Renal cortical epithelial cell (primary cell): ENCODE measurements at places on chromosomes 3 and 15. TPM values are rescaled to one million over a fixed set of nuclear protein-coding genes. Genes with fewer than 3 reads are reported as not detected.
A peak's percentile ranks its signal among the peaks of the same experiment; 100 is the strongest.

DNA sequence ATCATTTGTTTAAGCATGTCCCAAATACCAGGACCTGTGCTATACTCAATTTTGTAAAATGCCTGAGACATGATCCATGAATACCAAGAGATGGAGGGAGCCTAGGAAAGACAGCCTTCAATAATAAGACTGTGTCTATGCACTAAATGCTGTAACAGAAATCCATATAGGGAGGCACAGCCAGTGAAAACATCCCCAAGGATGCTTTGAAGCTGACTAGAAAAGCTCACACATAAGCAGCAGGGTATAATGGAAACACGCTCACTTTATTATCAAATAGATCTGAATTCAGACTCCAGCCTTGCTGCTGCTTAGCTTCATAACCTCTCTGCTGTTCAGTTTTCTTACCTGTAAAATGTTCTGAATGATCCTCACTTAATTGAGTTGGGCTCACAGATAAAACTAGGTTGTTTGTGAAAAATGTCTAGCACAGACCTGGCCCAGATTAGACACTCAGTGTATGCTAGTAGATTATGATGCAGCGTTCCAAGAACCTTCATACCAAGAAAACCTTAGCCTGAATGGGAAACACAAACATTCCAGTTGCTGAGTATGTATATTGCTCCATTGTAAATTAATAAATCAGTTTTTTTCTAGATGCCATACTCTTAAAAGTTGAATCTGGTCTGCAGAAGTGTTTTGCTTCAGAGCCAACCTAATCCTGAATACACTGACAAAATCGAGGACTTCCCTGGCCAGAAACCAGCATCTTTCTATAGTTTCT, 3.8 kb upstream of the LARP6 start:
- no peak for DNase-seq

- peak; percentile 13 for DNase-seq
These were observed 1.6 kb upstream of the KY start for GRCh38 chr3:134652409-134652831.

- no peak for DNase-seq
These were observed 106.7 kb downstream of the C3orf70 start for GRCh38 chr3:185046164-185046515.

DNA sequence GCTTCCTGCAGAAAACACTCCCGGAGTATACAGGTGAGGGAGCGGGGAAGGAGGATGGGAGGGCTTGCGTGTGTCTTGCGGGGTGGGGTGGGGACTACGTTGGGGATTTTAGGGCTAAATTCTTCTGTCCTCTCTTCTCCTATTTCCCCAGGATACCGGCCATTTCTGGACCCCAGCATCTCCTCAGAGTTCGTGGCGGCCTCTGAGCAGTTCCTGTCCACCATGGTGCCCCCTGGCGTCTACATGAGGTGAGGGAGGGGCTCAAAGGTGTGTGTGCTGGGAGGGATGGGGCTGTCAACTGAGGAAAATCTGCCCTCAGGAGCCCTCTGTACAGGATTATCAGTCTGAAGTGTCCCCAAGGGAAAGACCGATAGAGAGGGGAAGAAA, 6.6 kb downstream of the DUOX1 start:
- DNase-seq: no peak

DNA sequence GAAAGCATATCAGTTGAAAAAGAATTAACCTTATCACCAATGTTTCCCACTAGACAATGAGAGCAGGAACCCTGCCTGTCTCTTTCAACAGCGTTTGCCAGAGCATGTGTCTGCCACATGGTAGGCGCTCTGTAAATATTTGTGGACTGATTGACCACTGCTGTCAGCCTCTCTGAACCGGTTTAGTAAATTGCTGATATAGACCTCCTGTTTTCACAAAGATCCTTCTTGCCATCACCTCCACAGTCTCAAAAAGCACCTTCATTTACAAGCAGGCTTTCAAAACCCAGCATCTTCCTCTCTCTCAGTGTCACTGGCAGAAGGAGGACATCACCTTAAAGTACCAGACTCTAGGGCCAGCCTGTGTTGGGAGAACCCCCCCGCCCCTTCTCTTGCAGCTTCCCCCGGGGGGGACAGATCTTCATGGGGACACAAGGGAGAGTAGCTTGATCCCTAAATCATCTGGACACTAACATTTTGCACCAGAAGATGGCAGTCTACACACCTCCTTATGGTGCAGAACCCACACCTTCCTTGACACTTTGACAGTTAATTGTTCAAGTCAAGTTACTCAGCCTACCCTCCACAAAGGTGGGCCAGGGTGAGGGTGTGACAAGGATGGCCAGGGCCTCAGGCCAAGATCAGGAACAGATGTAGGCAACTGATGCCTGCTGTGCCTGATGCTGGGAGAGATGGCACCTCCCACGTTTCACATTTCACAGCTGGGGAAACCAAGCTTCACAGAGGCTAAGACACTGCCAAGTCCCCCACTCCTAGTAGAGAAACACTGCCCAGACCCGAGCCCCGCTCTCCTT, 37.8 kb upstream of the USP3 start:
- peak; percentile 75 for DNase-seq

- no peak for DNase-seq
These were observed 265.4 kb upstream of the KCNMB2 start for GRCh38 chr3:178270838-178271237.

DNA sequence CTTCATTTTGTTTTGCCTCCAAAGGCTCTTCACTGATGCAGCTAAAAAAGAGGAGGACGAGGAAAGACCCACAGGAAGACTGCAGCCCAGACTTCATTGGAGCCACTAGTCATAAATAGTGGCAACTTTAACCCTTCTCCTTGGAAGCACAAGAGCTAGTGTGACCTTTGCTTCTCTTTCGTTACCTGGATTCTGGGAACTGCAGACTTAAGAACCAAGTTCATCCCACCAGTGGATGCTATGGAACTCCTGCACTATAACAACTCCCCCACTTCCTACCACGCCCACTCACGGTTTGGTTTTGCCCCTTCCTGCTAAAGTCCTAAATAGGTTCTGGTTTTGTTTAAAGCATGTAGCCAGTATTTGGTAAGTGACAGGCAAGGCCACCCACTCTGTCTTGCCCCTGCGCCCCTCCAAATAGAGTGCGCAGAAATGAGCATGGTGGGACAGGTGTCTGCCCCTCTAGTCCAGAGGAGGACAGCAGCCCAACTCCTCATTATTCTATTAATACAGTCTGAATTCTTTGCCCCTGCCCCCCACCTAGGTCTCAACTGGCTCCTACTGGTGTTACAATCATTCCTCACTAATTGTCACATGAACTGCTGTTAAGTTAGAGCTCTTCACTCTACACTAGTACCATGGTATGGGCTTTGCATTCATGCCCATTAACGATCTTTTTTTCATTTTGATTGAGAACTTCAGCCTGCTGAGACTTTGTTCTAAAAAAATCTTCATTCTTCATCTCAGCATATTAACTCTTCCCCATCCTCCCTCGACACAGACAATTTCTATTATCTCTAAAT, 504.6 kb downstream of the FOXP1 start:
- DNase-seq: no peak

GRCh38 chr3:37227870-37228549, 53.6 kb upstream of the LRRFIP2 start:
- DNase-seq: no peak

DNA sequence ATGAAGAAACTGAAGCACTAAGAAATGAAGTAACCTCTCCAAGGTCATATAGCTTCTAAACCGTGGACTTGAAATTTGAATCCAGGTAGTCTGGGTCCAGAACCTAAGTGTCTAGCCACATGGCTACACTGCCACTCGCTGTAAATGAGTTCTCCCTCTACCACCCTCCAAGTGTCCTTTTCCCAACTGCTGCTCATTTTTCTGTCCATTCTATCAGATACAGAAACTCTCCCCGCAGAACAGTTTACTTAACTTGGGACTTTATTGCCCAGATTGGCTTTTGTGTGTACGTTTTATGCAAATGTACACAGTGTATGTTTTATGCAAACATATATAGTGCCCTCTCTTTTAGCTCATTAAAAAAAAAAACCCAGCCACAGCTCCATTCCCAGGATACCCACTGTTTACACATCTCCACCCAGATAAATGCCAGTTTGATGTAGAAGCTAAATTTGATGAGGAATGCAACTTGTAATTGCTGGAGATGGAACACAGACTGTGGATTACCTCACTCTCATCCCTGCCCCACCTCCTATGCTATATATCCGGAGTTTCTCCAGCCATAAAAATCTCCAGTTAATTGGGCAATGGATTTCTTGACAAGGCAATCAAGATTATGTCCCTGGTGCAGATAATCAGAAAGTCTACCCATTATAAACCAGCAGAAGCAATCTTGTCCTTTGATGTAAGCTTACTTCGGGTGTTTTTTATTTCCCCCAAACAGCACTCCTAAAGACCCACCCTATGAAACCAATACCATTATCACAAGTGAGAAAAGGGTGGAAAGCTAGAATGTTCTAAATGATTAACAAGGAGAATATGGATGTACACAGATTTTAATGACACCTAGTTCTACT, 42.0 kb downstream of the THBS1 start:
- DNase-seq: no peak

DNA sequence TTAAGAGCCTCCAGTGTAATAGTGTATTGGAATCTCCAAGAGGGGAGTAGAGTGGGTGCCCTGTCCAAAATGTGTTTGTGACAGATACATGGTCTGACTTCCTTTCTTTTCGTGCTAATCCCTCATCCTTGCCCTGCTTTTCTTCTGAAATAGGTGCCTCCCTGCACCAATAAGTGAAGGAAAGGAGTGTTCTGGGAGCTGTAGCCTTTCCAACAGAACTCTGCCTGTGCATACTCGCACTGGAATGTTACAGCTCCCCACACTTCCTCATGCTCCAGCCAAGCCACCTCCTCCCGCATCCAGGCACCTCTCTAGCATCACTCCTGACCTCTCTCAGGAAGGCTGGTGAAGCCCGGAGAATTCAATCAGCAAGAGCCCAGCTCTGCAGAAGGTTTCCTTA, 478.0 kb downstream of the GABRG3 start:
- no peak for DNase-seq

DNA sequence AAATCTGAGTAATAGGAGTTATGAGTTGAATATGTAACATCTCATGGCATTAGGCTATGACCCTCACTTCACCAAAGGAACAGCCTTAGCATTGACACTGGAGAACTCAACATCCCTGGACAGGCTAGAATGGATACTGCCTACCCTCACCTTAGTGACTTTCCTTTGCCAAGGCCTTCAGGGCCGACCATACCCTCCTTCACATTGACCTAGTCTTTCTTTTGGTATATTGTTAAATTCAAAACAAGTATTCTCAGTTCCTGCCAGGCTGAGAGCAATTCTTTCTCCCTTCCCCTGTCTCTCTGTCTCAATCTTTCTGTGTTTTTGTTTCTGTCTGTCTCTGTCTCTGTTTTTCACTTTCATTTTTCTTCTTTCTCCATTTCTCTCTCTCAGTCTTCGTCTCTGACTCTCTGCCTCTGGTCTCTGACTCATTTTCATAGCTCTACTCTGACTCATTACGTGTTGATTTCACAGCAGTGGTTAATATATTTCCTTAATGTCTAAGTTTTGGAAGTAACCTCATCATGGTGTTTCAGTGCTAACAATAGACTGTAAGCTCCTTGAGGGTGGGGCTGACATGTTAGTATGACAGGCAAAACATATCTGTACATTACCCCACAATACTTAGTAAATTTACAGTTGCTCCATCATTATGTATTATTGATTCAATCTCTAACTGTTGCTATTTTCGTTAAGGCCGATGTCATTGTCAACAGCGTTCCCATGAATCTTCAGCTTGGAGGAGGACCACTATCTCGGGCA, 32.5 kb downstream of the PARP15 start:
- peak; percentile 95 for DNase-seq

DNA sequence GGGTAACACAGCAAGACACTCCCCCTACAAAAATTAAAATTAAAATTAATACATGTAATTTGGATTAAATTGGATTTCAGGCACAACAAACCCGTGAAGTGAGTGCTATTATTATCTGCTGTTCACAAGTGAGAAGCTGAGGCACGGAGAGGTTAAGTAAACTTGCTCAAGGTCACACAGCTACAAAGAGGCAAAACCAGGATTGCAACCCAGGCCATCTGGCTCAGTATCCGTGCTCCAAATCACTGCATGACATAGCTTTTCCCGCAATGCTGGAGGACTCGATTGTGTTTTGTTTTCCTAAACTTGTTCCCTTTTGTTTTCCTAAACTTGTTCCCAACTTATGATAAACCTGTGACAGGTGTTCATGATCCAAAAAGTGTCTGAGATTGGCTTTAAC, 19.9 kb upstream of the C15orf39 start:
- no peak for DNase-seq

- DNase-seq: no peak
These were observed 20.8 kb upstream of the DENND4A start for GRCh38 chr15:65812916-65813315.

GRCh38 chr15:36550650-36551049, 28.8 kb upstream of the CDIN1 start:
- no peak for DNase-seq

DNA sequence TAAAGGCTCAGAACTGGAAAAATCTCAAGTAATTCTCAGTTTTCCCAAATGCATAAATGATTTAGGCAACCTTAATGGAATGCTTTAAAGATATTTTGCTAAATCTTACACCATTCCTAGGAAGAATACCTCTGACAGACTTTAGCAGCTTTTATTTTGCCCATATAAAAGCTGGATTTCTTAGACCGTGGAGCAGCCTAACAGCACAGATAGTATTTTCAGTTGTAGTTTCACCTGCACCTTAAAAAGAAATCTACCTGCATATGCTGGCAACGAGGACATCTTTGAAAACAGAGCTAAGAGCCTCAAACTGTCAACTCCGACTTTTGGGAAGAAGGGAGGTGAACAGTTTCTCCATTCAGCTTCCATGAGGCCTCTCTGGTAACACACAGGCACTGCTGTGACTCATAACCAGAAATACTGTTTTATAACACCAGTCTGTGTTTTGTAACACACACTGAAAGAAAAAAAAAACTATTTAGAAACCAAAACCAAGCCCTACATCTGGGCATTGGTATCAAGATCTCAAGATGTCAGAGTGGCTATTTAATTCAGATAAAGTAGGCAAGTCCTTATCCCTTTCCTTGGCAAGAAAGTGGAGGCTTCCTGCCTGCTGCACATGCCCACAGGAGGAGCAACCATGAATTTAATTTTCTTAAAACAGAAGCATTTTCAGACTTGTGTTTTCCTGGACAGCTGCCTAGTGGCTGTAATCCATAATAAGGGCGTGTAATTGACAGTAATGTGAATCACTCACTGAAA, 181.5 kb upstream of the ICE2 start:
- DNase-seq: peak; percentile 75

ARHGEF26 gene
- total RNA-seq: under 0.01 and 0.80 TPM in 2 replicates

CTXN2 gene
- 0.05 TPM in 1 of 2 replicates, not detected in the other for total RNA-seq

MESP2 gene
- total RNA-seq: not detected in 2 replicates

ADGRG7 gene
- 0.05 and 0.35 TPM in 2 replicates for total RNA-seq

CHST14 gene
- 5.2 and 18.5 TPM in 2 replicates for total RNA-seq

ZNF502 gene
- 6.1 and 7.2 TPM in 2 replicates for total RNA-seq

SLC38A3 gene
- total RNA-seq: 1.8 TPM in 1 of 2 replicates, not detected in the other
